ENCODE measurements at places on chromosomes 5 and 9.

- no peak for DNase-seq
Observed at GRCh38 chr5:73897893-73898292, 271.9 kb downstream of the ARHGEF28 start.

DNA sequence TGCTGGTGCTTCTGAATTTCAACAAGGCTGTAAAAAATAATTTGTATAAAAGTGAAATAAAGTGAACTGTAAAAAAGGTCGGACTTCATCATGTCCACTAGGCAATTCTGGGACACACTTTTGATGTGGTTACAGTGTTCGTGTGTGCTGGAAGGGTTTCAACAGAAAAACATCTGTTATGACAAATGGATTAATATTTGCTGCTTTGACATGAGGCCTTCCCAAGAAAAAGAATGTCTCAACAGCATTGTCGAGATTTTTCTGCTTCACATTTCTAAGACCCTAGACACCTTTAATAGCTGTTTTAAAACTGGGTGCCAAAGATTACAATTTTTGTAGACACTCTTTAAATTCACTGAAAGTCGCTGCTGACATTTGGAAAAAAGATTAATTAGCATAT is 216.6 kb downstream of the SLC12A2 start:
- DNase-seq: no peak

- no peak for DNase-seq
Observed at GRCh38 chr5:2817031-2817603, 65.6 kb upstream of the IRX2 start.

DNA sequence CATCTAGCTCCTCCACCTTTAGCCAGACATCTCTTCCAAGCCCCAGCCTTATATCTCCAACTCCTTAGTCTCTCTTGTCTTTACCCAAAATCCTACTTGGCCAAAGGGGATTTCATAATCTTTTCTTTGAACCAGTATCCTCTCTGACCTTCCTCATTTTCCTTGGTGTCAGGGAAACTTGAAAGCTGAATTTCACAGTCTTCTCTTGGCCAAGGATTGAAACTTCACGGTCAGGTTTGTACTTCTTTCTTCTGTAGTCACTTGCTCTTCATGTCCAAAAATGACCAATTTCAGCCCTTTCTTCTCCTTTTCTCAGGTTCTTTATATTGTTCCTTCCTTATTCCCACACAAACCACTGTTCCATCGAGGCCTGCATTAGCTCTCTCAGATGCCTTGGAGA is 473.7 kb upstream of the KLF4 start:
- DNase-seq: no peak

DNA sequence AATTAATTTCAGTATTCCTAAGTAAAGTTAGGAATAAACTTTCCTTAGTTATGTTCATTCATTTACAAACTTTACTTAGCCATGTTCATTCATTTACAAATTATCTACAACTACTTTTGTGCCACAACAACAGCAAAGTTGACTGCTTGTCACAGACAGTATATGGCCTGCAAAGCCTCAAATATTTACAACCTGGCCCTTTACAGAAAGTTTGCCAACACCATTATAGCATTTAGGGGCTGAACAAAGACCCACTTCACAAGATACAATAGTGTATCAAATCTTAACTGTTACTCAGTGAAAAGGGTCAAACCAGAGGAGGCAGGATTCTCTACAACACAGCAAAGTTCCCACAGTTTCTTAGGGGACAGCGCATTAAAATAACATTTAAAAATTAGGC is 9.7 kb upstream of the OTULINL start:
- DNase-seq: no peak

Data from stimulated activated CD8-positive, alpha-beta memory T cell treated with anti-CD3 and anti-CD28 coated beads, Interleukin-7, amount 100 ng/mL, for 1 hour (primary cell).